ENCODE measurements at places on chromosomes 12 and 14.

DNA sequence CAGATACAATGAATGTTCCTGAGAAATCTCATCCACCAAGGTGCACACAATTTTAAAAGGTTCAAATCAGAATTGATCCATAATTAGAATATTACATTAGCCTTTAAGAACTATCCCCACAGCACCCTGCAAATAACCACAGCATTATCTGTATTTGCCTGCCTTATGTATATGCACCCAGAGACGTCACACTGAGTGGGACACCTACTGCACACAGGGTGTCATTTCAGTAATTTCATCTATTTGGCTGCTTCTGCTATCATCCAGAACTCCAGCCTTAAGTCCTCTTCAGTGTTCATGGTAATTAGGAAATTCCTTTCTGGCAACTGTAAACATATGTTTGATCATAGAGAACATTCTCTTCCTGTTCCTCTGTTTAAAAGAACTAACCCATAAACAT, 298.4 kb downstream of the SYT1 start:
- DNase-seq, result no peak

- DNase-seq, result peak; percentile 24
Measured at GRCh38 chr12:6684609-6685008, 4.6 kb downstream of the ZNF384 start.

- no peak for DNase-seq
Measured at GRCh38 chr14:40955131-40955505, 651.6 kb upstream of the LRFN5 start.

DNA sequence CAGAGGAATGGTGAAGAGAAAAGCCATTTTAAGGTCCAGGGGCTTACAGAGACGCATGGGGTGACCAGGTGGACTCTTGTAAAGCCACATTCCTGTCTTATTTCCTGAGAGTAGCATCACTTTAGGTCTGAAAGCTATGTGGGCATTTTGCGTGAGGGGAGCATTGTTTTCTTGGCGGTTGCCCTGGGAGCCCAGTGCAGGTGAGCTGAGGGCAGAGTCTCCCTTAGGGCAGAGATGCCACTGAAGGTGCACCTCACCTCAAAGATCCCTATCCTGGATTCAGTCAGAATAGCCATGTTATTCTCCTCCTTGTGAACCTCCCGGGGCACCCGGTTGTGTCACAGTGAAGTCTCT, 12.4 kb downstream of the GLRX5 start:
- DNase-seq, result no peak

DNA sequence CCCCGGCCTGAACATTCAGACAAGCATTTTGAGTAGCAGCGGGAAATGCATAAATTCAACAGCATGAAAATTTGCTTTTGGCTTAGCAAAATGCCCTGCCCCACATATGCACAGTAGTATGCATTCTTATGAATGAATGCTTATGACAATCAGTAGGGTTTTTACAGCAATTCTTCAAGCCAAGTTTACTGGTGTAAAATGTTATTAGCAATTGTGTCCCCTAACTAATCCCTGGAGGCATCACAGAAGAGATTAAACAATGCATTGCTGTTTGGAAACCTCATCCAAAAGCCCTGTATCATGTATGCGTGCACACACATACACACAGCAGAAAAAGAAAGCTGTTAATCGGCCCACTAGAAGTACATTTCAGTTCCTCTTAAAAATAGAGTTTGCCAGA, 406.5 kb downstream of the LRIG3 start:
- no peak for DNase-seq

GRCh38 chr14:49092345-49092744, 493.8 kb downstream of the RPS29 start:
- DNase-seq, result no peak

DNA sequence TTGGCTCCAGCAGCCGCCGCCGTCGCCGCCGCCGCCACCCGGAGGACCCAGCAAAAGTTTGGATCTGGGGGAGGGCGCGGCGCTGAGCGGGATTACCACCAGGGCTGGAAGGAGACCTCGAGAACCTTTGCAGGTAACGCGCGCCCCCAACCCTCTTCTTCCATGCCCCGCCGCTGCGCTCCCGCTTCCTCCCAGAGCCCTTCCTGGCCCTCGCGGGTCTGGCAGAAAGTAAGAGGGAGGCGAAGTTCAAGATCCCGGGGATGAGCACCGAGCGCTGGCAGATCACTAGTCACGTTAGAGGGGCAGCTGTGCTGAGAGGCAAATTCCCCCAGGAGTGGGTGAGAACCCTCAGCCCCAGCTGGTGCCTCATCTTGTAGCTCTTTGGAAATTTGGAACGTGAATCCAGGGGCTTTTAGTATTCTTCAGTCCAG, 3.9 kb downstream of the FLRT2 start:
- no peak for DNase-seq

GRCh38 chr14:52354242-52354641, 40.1 kb downstream of the PTGER2 start:
- DNase-seq, result no peak

DNA sequence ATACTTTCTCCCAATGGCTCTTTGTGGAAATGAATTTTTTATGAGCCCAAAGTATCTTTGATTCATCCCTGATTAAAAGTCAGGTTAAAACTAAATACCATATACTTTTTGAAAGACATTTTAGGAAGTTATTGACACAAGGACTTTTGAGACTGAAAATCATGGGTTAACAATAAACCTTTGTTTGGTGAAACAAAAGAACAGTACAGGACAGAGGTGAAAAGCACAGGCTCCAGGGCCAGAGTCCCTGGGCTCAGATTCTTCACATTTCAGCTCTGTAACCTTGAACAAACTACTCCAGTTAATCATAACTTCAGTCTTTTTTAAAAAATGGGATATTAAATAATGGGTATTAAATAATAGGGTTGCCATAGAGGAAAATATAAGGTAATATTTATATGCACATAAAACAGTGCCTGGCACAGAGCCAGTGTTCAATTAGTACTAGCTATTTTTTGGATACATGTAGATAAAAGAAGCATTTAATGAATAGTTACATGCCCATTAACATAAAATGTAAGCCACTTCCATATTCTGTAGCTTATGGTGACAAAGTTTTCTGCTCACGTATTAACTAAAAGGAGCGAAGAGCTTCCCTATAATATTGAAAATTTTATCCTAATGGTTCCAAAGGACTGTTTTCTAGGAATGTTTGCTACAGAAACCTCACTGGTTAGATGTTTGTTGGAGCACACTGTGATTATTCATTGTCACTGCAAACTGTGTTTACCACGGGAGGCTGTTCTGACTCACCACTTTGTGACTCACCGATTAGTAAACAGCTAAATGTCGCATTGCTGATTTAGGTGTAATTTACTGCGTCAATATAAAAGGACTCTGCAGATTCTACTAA, 255.4 kb downstream of the DAD1 start:
- peak; percentile 79 for DNase-seq

DNA sequence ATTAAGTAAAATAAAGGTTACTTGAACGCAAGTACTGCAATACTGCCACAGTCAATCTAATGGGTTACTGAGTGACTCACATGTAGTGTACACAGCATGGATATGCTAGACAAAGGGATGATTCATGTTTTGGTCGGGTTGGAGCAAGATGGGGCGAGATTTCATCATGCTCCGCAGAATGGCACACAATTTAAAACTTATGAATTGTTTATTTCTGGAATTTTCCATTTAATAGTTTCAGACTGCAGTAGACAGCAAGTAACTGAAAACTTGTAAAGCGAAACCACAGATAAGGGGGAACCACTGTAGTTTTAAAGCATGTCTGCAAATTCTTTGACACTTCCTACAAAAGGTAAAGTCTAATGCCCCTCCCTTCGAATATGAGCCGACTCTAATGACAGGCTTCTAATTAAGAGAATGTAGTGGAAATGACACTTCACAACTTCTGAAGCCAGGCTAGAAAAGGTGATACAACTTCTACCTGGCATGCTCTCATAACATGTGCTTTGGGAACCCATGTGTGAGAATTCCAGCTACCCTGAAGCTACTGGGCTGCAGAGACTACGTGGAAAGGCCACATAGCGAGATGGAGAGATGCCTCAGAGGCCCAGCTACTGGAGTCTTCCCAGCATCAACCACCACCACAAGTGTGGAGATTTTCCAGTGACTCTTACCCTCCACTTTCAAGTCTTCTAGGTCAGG, 13.9 kb upstream of the TCP11L2 start:
- peak; percentile 76 for DNase-seq

GRCh38 chr12:78473136-78473535, 391.4 kb upstream of the SYT1 start:
- DNase-seq, result no peak

DNA sequence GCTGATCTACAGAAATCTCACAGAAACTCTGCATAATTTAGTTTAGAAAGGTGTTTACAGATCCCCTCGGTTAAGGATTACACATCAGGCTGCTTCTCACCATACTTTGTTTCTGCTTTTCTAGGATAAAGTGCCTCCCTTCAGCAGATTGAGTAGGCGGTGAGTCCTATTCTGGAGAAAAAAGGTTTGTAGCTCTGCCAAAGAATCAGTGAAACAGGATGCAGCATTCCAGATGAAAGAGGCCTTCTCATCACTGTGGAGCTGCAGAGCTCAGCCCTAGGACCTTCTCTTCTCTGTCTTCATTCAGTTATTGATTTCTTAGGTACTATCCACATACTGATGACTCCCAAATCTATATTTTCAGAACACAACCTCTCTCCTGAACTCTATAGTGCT, 155.5 kb upstream of the KRR1 start:
- peak; percentile 54 for DNase-seq

- DNase-seq, result no peak
Measured at GRCh38 chr12:3335078-3335487, 155.9 kb upstream of the PRMT8 start.

DNA sequence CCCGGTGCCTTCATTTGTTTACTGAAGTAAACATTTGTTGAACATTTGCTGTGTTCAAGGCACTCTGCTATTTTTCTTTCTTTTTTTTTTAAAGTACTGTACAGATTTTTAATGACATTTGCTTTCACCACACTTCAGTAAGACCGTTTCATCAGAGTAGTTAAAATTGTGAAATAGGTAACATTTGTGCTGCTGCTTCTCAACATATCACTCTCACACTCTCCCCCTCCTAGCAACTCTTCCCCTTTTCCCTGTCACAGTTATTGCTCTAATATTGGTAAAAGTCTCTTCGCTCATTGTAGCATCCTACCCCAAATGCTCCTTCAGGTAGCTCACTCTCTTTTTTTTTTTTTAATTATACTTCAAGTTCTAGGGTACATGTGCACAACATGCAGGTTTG, 49.6 kb downstream of the SRGAP1 start:
- no peak for DNase-seq

- DNase-seq, result no peak
Measured at GRCh38 chr12:19332196-19332595, 107.1 kb upstream of the AEBP2 start.

DNA sequence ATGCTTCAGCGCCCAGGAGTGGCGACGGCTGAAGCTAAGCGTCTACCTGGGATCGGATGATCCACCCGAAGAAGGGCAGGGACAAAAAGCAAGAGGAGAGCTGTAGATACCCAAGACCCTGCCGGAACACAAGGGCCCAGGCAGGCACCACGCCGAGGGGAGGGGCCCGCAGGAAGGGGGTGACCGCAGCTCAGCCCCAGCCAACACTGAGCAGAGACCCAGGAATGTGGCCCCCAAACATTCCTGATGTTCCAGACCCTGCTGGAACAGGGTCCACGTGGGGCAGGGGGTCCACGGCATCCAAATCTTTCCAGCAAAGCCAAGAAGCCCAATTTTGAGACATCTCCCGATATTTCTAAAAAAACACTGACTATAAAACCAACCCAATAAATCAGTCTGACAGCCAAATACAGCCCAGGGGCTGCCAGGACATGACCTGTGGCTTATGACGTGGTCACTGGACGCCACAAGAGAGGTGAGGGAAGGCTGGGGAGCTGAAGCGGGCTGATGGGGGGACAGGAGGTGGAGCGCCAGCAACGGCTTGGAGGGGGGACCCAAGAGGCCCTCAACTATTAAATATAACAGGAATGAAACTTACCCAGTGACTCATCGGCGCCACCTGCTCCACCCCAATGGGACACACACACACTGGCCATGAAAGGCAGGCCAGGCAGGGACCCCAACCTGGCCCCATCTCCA, 58.9 kb downstream of the NCOR2 start:
- no peak for DNase-seq

- no peak for DNase-seq
Measured at GRCh38 chr14:76413962-76414600, 38.1 kb downstream of the ESRRB start.

DNA sequence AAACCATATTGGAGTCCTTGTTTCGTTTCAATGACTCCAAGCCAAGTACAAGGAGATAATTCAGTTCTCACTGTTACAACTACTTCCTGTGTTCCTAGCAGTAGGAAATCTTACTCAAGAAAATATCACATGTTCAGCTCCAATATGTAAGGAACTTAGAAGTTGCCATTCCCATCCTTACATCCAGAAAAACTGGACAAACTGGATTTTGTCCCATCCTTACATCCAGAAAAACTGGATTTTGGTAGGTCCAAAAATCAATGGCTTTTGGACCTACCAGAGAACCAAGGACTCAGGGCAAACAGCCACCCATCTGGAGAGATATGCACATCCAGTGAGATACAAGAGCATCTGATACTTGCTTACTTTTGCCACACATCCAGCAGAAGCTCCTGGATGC, 23.8 kb downstream of the CMAS start:
- DNase-seq, result no peak

- no peak for DNase-seq
Measured at GRCh38 chr14:93981316-93982229, 5.2 kb upstream of the ASB2 start.

GRCh38 chr12:13094367-13094766, 9.1 kb downstream of the GSG1 start:
- DNase-seq, result no peak

- no peak for DNase-seq
Measured at GRCh38 chr14:74591394-74591793, 20.6 kb downstream of the LTBP2 start.

DNA sequence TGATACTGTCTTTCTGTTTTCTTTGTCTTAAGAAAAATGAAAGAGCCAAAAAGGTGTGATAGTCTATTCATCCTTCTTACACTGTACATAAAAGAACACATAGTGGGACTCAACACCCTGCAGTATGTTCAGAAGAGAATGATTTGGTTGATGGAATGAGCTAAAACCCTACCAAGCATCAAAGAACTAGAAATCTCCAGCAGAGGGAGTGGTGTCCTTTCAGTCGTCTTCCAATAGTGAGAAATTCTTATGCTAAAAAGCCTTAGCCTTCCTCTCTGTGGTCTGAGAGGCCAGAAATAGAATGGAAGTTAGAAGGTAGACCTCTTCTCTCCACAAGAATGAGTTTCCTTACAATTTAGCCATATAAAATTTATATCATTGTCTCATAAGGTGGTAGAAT, 393.4 kb upstream of the SEL1L start:
- DNase-seq, result no peak

DNA sequence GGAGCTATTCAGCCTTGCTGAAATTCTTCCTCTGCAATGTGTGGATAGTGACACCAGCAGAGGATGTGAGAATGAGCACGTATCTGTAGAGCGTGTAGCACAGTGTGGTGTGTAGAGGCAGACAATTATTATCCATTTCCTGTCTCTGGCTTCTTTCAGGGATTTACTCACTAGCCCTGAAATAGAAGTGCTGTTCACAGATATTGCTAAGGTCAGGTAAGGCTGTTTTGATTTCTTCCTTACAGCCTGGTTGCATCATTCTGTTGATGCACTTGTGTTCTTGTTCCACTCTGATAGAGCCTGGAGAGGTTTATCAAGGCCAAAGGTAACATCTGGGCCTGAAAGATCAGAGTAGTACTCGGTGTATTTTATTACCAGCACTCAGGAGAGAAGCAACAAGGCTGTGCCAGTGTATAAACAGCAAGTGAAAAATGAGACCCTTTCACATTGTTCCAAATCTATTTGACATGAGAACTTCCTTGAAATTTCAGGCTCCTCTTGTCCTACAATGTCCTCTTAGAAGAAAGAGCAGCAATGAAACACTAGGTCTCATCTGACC, 16.7 kb downstream of the ARG2 start:
- no peak for DNase-seq
